Eye (tissue), 1 donor: ENCODE measurements at places on chromosomes 3 and 15.

- DNase-seq, result no peak
These were observed 472.7 kb downstream of the RAP2B start for GRCh38 chr3:153634683-153635082.

GRCh38 chr3:169771497-169772304 is 1.5 kb upstream of the MYNN start:
- DNase-seq, result peak; percentile 98

- peak; percentile 32 for DNase-seq
These were observed 67.8 kb downstream of the TTC23 start for GRCh38 chr15:99181545-99181971.

GRCh38 chr3:177330779-177331178 is 133.5 kb upstream of the TBL1XR1 start:
- peak; percentile 56 for DNase-seq

GRCh38 chr3:13718436-13718835 is 161.4 kb downstream of the WNT7A start:
- DNase-seq, result no peak

DNA sequence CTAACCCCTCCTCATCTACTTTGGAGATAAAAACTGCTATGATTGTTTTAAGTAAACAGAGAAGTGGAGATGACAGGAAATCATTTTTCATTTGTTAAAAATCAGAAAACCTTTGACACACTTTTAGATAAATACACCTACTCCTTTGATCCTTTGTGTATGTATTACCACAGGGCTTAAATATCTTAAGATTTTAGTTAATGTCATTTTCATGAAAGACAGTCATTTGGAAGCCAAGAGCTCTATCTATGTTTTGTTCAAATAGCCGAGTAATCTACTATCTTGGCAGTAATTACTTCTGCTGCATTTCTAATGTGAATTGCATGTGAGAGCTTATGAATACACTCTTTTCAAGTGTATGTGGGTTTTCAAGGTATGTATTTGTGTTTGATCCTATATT is 2.0 kb downstream of the ARPP21 start:
- no peak for DNase-seq

DNA sequence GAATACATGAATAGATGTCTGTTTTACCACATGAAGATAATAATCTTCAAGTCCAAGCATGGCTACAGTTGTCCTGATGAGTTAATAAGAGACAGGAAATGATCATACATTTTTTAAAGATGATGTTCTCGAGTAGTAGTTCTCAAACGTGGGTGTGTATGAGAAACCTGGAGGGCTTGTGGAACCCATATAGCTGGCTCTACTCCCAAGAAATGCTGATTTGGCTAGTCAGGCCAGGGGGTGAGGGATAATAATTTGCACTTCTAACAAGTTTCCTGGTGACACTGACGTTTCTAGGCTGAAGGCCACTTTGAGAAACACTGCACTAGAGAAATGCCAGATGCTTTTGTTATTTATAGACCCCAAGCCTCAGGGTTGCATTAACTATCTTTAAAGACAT is 37.0 kb downstream of the ROPN1B start:
- DNase-seq, result no peak

DNA sequence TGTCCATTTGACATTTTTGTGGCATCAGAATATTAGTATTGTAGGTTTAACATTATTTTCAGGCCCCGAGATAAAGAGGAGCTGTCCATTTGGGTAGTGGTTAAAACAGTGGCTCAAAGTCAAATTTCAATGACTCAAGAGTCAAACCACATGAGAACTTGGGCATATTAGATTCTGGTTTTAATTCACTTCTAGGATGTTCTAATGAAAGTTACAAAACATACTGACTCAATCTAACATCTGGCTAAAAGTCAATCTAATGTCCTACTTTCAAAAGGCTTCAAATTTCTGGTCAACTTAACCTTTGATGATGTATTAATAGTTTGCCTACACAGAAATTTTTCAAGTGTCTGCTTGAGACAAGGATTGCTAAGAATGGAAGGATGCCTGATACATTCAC is 112.4 kb downstream of the ABI3BP start:
- DNase-seq, result no peak

- DNase-seq, result no peak
These were observed 12.0 kb upstream of the GRIP2 start for GRCh38 chr3:14552041-14552648.

DNA sequence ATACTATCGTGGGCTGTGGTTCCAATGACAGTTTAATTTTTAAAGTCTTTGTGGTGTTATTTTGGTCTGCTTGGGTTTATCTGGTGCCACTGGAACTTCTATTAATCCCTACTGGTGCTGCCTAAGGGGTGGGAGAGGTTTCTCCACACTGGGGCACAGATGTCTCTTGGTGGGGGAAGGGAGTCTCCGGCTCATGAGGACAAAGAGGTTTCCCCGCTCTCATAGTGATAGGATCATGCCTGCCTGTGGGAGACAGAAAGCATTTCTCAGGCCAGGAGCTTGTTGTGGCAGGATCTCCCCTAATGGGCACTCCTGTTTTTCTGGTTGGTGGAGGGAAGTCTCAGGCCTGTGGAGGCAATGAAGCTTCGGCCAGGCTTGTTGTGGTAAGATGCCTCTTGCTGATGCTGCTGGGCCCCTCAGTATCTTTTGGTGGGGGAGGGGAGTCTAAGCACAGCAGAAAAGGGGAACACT is 84.3 kb upstream of the THRB start:
- DNase-seq, result no peak

- DNase-seq, result no peak
These were observed 14.5 kb downstream of the ARF4 start for GRCh38 chr3:57582474-57583168.

DNA sequence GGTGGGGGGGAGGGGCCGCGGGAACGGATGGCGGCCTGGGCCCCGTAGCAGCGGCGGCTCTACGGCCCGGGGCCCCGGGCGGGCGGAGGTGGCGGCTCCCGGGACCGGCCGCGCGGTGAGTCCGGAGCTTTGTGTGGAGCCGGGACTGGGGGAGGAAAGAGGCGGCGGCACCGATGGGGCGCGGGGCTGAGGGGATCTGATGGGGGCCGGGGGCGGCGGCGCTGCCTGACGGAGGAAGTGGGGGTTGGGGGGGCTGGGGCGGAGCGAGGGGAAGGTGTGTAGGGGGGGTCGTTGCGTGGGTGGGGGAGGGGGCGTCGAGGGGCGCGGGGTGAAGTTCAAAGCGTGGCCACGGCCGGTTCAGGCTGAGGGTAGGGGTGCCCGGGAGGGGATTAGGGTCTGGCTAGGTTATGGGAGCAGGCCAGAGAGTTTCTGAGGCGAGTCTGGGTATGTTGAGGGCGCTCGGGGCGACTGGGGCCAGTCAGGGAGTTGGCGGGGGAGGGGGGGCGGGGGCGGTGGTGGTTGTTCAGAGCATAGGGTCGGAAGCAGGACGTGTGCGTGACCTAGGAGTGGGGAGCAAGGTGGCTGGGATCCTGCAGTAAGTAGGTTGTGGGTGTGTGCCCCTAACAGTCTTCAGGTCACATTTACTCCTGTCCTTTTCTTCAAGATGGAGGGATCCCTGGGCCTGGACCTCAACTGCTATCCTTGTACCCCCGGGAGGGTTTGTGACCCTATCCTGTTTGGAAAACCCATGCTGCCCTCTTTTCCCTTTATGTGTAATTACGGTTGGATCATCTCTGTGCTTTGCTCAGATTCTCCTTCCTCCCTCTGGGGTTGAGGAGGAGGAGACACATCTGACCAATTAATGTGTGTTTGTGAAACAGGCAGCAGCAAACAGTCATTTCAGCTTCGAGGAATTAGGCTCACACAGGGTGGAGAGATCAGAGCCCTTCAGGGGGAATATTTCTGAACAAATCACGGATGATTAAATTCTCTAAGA is 644 bp downstream of the ZNF609 start:
- peak; percentile 87 for DNase-seq

DNA sequence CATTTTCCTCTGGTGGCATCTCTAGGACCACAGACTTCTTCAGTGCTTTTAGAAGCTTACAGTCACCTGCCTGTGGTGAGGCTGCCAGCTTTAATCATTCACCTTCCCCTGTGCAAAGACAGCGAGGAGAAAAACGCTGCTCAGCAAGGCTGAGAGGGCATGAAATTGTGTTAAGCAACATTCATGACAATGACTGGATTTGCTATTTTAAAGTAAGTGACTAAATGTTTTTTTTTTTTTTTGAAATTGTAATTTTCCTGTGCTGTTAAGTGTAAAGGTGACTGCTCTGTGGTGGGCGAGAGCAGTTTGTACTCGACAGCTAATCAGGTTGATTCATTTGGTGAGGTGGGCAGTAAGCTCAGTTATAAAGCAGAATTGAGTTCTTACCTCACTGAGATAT is 240.4 kb downstream of the NSUN3 start:
- DNase-seq, result peak; percentile 32

- no peak for DNase-seq
These were observed 12.7 kb downstream of the TICRR start for GRCh38 chr15:89587955-89588354.

DNA sequence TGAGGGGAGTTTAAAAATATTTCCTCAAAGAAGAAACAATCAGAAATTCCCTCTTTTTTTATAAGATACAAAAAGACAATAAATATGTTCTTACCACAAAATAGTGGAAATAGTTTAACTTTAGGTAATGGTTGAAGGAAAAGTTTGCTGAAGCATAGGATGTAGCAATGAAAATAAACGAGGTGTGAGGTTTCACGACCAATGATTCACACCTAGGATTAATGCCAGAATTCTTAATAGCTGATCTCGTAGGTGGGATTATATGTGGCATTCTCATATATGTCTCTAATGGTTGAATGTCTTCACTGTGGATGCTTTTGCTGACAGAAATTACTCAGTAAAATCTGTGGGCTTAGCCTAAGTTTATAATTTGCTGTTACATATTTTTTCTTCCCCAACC is 467.7 kb downstream of the FGF12 start:
- DNase-seq, result no peak

DNA sequence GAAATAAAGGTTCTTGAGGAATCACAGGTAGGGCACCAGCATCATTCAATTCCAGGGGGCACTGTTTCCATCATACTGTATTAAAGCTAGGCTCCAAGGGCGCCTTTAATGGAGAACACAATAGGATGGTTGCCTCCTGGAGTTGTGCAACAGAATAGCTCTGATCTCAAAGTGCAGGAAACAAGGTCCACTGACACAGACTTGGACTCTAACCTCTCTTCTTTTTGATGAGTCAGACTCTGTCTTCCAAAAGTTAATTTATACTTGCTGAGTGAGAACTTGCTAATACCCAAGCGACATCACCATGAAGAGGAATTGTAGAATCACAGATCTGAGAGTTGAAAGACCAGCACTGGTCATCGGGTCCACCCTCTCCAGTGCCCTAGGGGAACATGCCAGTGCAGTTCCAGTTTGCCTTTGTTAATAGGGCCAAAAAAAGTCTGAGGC is 94.4 kb upstream of the PHLDB2 start:
- DNase-seq, result no peak

DNA sequence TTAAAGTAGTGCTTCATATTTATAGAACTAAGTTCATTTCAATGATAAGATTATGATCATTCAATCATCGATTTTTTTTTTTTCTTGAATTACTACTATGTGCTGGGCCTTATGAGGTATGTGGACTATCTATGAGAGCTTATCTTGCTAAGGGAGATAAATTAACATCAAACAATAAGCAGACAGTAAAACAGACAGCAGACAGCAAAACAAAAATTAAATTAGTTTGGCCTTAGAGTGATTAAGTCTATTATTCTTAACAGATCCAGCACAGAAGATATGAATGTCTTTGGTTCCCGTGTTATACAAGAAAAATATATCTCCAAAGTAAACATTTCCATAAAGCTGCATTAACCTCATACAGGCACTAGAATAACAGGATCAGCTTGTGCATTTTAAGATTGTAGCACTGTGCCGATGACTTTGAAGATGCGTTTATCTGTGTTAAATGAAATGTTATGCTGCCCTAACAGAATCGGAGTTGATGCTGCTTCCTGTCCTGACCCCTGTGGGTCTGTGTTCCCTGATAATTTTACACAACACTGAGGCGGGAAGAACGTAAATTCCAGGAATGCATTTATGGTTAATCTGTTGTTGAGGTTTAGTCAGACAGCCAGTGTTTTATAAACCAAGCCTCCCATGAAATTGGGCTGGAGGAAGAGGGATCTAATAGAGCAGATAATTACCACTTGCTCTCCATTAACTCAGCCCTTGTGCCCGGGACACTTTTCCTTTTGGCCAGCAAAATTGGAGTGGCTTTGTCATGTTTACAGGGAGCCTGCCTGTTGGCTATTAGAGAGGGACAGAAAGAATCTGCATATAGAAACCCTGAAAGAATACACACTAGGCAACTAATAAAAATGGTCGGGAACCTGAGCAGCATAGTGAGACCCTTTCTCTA is 80.8 kb downstream of the GHSR start:
- peak; percentile 45 for DNase-seq

- DNase-seq, result peak; percentile 80
These were observed at the start of gene FAM240A for GRCh38 chr3:46612324-46612723. Gene FAM240A (plus strand): TSS chr3:46612525. CDS start chr3:46612684, 159 bp downstream.

- DNase-seq, result no peak
These were observed 43.7 kb downstream of the PROS1 start for GRCh38 chr3:93930041-93930440.

DNA sequence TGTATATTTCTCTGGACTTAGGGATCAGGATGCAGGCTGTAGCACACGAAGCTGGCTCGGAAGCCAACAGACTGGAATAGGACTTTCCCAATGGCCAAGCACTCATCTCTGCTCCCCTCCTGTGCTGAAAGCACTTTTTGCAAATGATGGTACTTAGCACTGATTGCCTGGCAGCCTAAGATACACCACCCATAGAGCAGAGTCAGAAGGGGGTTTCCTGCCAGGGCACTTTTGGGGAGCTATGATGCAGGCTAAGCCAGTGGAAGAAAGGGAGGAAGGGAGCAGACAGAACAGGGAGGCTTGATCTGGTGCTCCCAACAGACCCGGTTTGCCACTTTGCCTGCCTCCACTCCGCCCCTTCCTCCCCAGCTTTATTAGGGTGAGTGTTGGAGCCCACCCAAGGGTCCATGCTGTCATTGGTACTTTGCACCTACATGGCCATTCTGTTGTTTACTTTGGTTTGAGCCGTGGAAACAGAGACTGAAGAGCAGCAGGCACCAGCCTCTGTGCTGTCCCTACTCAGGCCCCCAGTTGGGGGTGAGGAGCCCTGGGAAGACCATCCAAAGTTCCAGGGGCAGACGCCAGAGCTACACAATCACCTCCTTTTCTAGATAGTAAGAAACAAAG is 15.9 kb downstream of the BSN start:
- no peak for DNase-seq

- no peak for DNase-seq
These were observed 58.1 kb upstream of the USP3 start for GRCh38 chr15:63446255-63446654.

- DNase-seq, result no peak
These were observed 40.5 kb downstream of the ARMC8 start for GRCh38 chr3:138227650-138228049.

DNA sequence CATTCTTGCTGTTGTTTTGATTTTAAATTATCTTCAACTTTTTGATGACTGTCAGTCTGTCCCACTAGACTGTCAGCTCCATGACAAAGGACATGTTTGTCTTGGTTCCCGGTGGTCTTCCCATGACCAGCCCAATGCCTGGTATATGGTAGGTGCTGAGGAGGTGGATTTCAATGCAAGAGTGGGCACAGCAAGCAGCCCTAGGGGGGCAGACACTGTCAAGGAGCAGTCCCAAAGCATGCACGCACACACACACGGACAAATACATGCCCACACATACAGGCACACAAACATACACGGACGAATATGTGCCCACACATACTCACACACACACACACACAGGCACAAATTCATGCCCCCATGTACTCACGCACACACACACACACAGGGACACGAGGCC is 12.0 kb downstream of the KLF15 start:
- DNase-seq, result no peak
